ENCODE measurements at places on chromosomes 6 and 20. TPM values are rescaled to one million over a fixed set of nuclear protein-coding genes. Genes with fewer than 3 reads are reported as not detected.

The ANKRD6 gene
- total RNA-seq = 36.3 TPM

The OOEP gene
- total RNA-seq = not detected

The DAAM2 gene
- 2.1 TPM for total RNA-seq

The BPIFA1 gene
- not detected for total RNA-seq

The CD93 gene
- not detected for total RNA-seq

The ACSS1 gene
- not detected for total RNA-seq

The RAET1L gene
- total RNA-seq = not detected

DNA sequence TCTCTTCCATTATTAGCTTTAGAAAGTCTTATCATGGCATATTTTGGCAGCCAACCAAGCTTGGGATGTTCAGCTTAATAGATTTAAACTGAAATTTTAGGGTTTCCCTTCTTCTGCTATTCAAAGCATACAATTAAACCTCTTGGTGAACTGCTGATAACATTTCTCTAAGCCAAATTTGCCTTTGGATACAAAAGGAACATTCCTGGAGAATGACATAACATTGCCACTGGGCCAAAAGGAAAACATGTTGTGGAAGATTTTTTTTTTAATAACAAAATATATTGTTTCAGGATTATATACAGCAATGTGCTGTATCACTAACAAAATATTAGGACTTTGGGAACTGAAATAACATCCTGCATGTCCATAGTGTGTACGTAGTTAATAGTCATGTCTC, 215.1 kb upstream of the TBX18 start:
- H3K4me3 ChIP-seq = no peak overlapping the region
- no peak for DNase-seq
- H3K36me3 ChIP-seq = no peaks in the 10 kb centered on the region
- no peaks in the 10 kb centered on the region for H3K27me3 ChIP-seq

- no peak overlapping the region for H3K27ac ChIP-seq
- no peak overlapping the region for H3K4me3 ChIP-seq
- no peaks in the 10 kb centered on the region for H3K4me1 ChIP-seq
- H3K27me3 ChIP-seq = no peaks in the 10 kb centered on the region
Measured at GRCh38 chr20:2775139-2775538, 25.3 kb downstream of the CPXM1 start.

GRCh38 chr6:163712566-163712961, 298.0 kb downstream of the QKI start:
- H3K4me3 ChIP-seq = no peak overlapping the region
- DNase-seq = no peak
- H3K4me1 ChIP-seq = no peaks in the 10 kb centered on the region
- no peak overlapping the region for H3K27ac ChIP-seq

- H3K27ac ChIP-seq = no peak overlapping the region
- no peaks in the 10 kb centered on the region for H3K27me3 ChIP-seq
- H3K4me1 ChIP-seq = no peaks in the 10 kb centered on the region
- no peaks in the 10 kb centered on the region for H3K36me3 ChIP-seq
- no peak for DNase-seq
- no peak overlapping the region for H3K4me3 ChIP-seq
Measured at GRCh38 chr6:168708526-168708925, 267.5 kb downstream of the SMOC2 start.

DNA sequence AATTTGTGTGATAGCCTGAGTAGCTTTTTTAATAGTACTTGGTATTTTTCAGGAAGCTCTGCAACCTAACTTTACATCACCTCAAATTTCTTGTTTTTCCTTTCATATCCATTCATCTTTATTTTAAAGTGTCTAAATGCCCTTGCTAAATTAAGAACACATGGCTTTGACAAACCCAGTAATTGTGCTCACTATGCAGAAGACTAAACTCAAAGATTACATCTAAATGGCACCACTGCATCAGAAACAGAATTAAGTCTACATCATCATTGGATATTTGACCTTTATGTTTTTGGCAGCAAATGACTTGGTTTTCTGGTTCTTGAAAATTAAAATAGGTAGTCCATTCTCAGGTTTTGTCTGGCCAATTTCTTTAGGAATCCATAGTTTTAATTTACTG, 69.6 kb upstream of the HDGFL1 start:
- peaks cover 13% of the 10 kb centered on the region for H3K4me1 ChIP-seq
- DNase-seq = no peak
- no peak overlapping the region for H3K4me3 ChIP-seq
- H3K27me3 ChIP-seq = no peaks in the 10 kb centered on the region
- H3K36me3 ChIP-seq = no peaks in the 10 kb centered on the region

DNA sequence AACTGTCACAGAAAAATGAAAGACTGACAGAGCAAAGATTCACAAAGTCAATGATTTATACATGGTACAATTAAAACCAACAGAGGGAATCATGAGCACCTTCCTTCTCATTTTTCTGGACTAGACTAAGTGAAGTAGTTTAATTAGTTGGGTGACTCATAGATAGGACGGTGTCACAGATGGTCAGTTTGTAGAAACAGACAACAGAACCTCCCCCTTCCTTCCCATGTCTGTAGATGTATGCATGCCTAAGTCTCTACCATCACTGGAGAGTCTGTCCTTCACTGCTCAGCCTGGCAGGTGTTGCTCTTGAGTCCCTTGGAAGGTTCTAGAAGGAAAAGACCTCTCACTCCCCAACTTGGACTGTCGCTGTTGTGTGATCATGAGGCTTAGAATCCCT, 75.4 kb upstream of the EEF1E1 start:
- H3K4me1 ChIP-seq = peaks cover 32% of the 10 kb centered on the region
- H3K4me3 ChIP-seq = no peak overlapping the region
- no peaks in the 10 kb centered on the region for H3K36me3 ChIP-seq

DNA sequence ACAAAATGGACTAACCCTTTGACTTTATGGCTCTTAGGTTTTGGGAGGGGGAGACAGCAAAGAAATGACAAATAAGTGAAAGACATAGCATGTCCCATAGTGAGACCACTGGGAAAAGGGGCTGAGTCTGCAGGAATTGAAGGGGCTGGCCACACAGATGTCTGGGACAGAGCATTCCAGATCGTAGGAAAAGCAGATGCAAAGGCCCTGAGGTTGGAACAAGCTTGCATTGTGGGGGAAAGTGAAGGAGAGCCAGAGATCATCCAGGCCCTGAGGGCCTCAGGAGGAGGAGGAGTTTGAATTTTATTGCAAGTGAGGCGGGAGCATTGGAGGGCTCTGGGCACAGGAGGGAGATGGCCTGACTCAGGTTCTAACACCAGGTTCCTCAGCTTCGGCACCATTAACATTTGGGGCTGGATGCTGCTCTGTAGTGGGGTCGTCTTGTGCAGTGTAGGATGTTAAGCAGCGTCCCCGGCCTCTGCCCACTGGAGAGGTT, 97.5 kb downstream of the CEBPB start:
- peaks cover 8% of the 10 kb centered on the region for H3K4me1 ChIP-seq
- H3K27me3 ChIP-seq = no peaks in the 10 kb centered on the region
- H3K4me3 ChIP-seq = no peak overlapping the region
- DNase-seq = no peak

DNA sequence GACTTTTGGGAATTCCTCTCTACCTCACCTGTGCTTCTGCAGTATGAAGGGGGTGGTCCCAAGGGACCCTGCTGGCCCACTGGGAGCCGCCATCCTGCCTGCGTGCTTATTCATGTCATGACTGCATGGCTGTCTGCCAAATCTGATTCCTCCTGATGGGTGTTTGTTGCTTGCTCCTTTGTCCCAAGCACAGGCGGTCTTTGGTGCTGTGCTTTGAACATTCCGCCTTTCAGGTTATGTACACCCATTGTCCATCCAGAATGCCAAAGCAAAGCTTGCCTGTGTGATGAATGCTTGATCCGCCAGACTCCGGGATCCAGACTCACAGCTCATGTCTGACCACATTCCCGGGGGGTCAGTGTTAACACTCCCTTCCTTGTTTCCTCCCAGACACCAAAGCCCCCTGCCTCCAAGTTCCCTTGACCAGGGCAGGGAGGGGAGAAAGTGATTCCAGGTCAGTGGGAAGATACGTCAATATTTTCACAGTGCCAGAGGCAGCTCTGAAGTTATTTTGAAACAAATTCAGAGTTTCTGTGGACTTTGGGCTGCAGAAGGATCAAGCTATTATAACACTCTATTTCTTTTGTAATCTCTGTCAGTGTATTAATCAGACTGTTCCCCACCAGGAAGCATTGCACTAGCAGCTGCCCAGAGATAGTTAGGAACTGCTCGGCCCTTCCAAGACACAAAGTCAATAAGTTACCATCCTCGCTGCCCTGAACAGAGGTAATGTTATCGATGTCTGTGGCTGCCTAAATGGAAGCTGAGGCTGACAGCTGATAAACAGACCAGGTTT, 9.5 kb downstream of the DAAM2 start:
- no peak overlapping the region for H3K27ac ChIP-seq
- DNase-seq = peak; percentile 25
- no peaks in the 10 kb centered on the region for H3K4me1 ChIP-seq
- H3K4me3 ChIP-seq = no peak overlapping the region
- H3K27me3 ChIP-seq = no peaks in the 10 kb centered on the region

GRCh38 chr6:158703111-158703836, 53.4 kb downstream of the SYTL3 start:
- no peak overlapping the region for H3K27ac ChIP-seq
- H3K27me3 ChIP-seq = peaks cover 4% of the 10 kb centered on the region
- no peaks in the 10 kb centered on the region for H3K4me1 ChIP-seq
- no peaks in the 10 kb centered on the region for H3K36me3 ChIP-seq
- H3K4me3 ChIP-seq = no peak overlapping the region
- no peak for DNase-seq

GRCh38 chr6:17987447-17987696, at the start of gene KIF13A:
KIF13A (minus strand) TSS chr6:17987635; CDS start chr6:17987463, 172 bp downstream.
- H3K27me3 ChIP-seq = peaks cover 6% of the 10 kb centered on the region
- peak within 1 kb of the TSS; percentile 55 for H3K27ac ChIP-seq
- H3K36me3 ChIP-seq = no peaks in the 10 kb centered on the region
- DNase-seq = no peak
- peaks cover 10% of the 10 kb centered on the region for H3K4me1 ChIP-seq

DNA sequence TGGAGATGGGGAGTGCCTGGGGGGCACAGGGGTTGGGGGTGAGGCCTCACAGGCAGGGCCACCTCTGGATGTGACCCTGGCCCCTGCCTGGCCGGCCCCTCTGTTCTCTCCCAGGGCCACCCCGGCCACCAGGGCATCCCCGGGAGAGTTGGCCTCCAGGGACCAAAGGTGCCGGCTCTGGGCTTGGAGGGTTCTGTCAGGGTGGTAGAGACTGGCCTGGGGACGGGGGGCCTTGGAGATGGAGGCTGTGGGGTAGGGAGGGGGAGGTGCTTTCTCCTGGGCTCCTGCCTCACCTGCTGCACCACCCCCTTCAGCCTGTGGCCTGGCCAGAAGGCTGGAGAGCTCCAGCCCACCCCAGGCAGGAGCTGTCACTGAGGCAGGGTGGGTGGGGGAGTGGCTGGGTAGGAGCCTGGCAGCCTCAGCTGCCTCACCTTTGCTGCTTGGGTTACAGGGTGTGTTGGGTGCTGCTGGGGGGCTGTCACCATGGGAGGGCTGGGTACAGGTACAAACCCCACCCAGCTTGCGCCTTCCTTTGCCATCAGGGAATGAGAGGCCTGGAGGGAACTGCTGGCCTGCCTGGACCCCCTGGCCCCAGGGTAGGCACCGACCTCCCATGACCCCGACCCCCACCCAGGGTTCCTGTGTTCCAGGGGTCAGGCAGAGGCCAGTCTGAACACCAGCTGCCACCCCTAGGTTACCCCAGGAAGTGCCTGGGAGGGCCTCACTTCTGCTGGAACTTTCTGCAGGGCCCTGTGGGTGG, 32.7 kb downstream of the COL20A1 start:
- no peak for DNase-seq
- peaks cover 14% of the 10 kb centered on the region for H3K27me3 ChIP-seq
- no peaks in the 10 kb centered on the region for H3K4me1 ChIP-seq
- no peaks in the 10 kb centered on the region for H3K36me3 ChIP-seq
- H3K4me3 ChIP-seq = no peak overlapping the region

DNA sequence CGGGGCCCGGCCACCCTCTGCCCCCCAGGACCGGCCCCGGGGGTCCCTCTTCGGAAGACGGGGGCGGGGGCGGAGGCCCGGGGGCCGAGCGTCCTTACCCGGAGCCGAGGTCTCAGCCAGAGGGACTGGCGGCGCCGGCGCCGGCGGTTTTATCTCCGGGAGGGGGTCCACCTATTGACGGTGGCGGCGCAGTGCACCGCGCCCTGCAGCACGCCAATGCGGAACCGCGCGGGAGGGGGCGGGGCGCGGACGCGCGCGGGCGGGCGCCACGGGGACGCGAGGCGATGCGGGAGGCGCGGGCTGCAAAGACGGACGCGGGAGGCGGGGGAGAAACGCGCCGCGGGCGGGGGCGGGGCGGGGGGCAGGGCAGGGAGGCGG, at the start of gene EEF1A2:
EEF1A2 (minus strand) TSS at position 124 of the 378 bp plus-strand sequence. CDS start 1,320 bp downstream, outside the sequence.
- peak within 1 kb of the TSS; percentile 51 for H3K4me3 ChIP-seq
- no peaks in the 10 kb centered on the region for H3K4me1 ChIP-seq
- H3K27ac ChIP-seq = no peak within 1 kb of the TSS
- DNase-seq = peak; percentile 70
- H3K36me3 ChIP-seq = no peaks in the 10 kb centered on the region

- no peaks in the 10 kb centered on the region for H3K36me3 ChIP-seq
- H3K4me1 ChIP-seq = peaks cover 22% of the 10 kb centered on the region
- no peak overlapping the region for H3K4me3 ChIP-seq
- no peak for DNase-seq
Measured at GRCh38 chr6:106103728-106104109, 17.6 kb downstream of the PRDM1 start.

- H3K4me1 ChIP-seq = no peaks in the 10 kb centered on the region
- H3K27ac ChIP-seq = no peak overlapping the region
- H3K27me3 ChIP-seq = no peaks in the 10 kb centered on the region
Measured at GRCh38 chr20:1588533-1589460, 31.0 kb downstream of the SIRPB1 start.

- no peaks in the 10 kb centered on the region for H3K27me3 ChIP-seq
- no peak overlapping the region for H3K4me3 ChIP-seq
- DNase-seq = no peak
- no peak overlapping the region for H3K27ac ChIP-seq
Measured at GRCh38 chr6:10505529-10505928, 15.6 kb upstream of the GCNT2 start.

DNA sequence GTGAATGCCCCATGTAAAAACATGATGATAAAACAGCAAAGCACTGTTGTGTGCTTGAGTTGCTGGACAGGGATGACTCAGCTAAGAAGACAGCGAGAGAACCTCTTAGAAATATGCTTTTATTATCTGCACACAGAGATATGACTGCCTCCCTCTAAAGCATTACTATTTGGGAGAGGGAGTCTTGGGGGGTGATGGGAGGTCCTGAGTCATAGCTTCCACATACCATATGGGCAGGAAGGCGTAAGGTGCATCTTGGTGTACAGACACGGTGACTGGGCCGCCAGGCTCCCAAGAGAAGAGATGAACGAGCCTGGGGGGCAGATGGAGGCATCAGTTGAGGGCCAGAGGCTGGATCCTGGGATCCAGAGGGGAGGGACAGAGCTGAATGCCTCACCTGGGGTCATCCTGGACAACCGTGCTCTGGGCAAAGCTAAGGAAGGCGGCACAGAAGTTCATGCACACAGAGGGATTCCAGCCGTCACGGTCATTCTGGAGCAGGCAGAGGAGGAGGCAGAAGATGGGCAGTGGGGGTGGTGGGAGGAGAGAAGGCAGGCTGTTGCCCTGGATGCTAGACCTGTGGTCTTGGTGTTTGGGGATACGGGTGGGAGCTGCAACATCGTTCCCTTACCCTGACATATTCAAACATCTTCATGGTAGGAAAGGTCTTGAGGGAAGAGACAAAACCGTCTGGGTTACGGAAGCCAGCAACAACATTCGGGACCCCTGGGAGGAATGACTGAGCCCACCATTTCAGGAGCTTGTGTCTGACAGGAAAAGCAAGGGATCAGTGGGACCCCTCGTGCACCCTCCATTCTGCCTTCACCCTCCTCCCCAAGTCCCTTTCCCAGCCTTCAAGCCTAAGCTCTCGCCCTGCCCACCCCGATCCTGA, 2.0 kb downstream of the DXO start:
- H3K27me3 ChIP-seq = no peaks in the 10 kb centered on the region
- no peak for DNase-seq
- no peaks in the 10 kb centered on the region for H3K36me3 ChIP-seq
